Glomerular endothelial cell (primary cell): ENCODE measurements at places on chromosomes 12 and 14.
A peak's percentile ranks its signal among the peaks of the same experiment; 100 is the strongest.

DNA sequence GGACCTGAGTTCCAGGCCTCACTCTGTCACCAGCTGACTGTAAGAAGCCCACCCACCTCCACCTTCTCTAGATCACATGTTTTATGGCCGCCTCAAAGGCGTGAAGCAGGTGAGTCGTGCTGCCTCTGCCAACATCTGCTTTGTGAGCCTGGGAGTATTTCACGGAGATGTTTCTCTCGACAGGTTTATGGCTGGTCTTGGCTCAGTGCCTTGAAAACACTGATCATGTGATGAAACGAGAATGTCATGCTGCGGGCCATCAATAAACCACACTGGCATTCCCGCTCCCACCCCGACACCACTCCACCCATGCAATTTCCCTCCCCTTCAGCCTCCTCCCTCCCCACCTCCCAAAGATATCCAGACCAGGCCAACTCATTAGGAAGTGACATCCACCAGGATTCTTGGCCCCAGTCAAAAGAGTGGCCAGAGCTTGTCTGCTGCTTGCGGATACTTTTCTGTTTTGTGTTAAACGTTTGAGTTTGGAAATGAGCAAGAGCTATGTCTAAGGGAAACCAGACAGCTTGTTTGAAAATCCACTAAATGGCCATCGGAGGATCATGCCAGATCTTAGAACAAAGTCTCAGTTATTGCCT lies 53.8 kb upstream of the NTF3 start:
- no peak for DNase-seq

GRCh38 chr14:73216030-73216429 lies 21.3 kb upstream of the PAPLN start:
- no peak for DNase-seq

GRCh38 chr14:96267336-96267735 lies 11.3 kb downstream of the BDKRB1 start:
- DNase-seq = no peak

- peak; percentile 63 for DNase-seq
Measured at GRCh38 chr14:54627540-54628363, 60.8 kb downstream of the SAMD4A start.

GRCh38 chr12:91778091-91778832 lies 367.4 kb downstream of the BTG1 start:
- DNase-seq = no peak

DNA sequence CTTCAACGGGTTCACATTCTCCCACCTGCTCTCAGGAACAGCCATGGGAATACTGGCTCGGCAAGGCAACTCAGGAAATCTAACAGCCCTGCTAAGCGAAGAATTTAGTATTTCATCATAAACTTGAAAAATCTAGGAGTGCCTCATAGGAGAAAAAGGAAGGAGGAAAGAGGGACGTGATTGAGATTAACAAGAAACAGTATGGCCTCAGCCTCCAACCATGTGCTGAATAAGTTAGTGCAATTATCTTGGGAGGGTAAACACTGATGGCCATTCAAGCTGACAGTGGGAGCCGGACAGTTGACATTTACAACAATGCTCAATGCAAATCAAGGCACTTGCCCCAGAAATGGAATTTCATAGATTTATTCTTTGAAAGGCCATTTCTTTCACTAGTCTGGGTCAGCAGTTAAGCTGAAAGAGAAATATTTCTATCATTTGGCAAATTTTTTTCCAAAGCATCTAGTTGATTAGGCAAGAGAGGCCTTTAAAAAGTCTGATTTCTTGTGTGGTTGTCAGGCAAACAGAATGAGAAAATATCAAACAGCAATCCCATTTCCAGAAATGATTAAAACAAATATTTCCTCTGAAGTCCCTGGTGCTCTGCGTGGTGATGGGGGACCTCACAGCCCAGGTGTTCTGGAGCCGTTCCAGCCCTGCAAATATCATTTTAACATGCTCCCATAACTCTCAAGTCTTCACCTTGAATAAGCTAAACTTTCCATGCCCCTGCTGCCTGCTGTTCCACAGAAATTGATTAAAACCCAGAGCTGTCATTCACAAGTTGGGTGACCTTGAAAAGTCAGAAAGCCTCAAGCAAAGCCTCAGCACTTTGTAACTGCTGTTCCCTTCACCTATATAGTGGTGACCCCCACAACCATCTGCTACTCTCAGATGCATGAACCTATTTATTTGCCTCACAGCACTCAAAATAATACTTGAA lies 121.6 kb downstream of the PHLDA1 start:
- no peak for DNase-seq

DNA sequence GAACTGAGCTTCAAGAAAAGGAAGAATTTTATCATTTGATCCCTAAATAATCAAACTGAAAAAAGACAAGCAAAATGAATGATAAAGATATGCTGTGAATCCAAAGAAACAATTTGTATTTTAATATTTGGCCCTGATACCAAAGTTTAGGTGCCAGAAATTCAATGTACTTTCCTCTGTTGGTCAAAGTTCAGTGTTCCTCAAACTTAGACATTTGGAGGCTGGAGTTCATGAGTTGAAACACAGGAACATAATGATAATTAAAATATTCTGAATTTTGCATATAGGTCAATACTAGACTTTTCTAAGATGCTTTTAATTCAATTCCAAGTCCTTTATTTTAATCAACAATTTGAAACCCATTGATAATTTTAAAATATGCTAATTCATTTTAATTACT lies 1007.7 kb upstream of the ATXN7L3B start:
- DNase-seq = no peak
